Muscle of back (tissue), 13 donors: ENCODE measurements at places on chromosomes 11 and 22.

GRCh38 chr11:77967121-77967520 lies 27.3 kb downstream of the INTS4 start:
- DNase-seq, result no peak

DNA sequence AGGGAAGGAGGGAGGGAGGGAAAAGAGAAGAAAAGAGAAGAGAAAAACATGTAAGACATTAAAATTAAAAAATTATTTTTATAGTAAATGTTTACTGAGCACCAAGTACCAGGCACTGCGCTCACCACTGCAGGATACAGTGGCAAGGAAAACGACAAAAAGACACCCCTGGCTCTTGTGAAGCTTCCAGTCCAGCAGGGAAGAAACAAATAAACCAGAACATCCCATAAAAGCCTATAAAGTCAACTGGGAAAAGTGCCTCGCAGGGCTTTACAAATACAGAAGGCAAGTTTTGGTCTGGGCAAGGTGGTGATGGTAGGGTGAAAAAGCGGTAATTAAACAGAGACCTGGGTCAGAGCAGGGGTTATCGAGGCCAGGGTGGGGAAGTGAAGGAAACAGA lies 33.6 kb downstream of the LARGE1 start:
- no peak for DNase-seq

- no peak for DNase-seq
These were observed 38.1 kb downstream of the DIXDC1 start for GRCh38 chr11:111975076-111975806.

GRCh38 chr11:70788248-70789022 lies 390.1 kb downstream of the CTTN start:
- DNase-seq, result no peak

GRCh38 chr11:67466962-67467771 lies 1.9 kb downstream of the TMEM134 start:
- no peak for DNase-seq

DNA sequence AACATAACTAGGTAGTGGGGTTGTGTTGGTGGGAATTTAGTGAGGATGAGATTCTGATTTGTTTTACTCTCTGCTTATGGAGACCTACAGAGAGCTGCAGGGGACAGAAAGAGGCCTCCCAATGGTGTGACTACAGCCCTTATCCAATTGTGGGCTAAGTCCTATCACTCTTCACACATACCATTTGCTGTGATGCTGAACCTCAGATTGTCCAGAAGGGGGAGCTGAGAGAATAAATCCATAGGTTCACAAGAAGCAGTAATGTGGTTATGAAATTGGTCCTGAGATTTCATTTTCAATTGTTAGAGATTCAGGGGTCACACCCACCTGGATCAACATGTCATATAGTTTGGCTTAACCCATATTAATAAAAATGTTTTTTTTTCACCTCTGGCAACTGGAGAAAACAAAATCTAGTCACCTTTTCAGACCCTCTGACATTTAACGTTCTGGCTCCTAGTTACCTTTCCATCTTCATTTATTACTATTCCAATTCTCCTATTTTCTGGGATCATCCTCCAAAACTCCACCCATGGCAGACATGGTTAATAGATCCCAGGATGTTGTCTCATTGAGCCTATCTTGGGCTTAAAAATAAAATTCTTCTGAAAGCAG lies 53.3 kb upstream of the PTPN5 start:
- DNase-seq, result no peak

DNA sequence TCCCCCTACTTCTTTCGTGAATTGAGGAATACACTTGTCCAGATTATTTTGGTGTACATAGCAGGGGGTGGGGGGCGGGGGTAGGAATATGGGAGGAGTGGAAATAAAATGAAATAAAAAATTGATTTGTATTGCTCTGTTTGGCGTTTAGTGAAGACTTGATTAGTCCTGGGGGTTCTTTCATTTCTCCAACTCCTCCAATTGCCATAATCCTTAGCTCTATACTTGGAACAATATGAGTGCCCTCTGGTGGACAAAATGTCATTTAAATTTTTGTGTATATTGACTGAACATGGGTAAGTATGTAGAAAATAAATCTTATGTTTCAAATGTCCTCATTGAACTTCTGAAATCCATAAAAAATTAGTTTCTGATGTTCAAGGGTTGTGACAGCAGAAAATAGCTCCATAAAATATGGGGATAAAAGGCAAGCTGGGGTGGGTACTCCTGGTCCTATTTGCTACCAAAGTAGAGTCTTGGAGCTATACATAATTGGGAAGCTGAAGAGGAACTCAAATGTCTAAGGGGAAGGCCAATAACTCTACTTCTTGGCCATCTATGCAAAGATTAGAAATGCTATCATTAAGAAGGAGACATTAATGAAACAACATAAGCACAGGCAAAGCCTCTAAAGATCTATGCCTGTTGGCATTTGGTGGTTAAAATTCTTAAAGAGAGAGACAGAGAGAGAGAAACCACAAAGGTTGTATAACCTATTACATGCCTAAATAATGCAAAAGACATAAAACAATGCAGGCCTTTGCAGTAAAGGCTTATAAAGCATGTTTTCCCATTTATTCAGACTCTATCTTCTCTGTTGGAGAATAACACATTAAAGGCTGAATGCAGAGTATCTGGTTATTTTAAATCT lies 421.6 kb downstream of the METTL15 start:
- peak; percentile 48 for DNase-seq

DNA sequence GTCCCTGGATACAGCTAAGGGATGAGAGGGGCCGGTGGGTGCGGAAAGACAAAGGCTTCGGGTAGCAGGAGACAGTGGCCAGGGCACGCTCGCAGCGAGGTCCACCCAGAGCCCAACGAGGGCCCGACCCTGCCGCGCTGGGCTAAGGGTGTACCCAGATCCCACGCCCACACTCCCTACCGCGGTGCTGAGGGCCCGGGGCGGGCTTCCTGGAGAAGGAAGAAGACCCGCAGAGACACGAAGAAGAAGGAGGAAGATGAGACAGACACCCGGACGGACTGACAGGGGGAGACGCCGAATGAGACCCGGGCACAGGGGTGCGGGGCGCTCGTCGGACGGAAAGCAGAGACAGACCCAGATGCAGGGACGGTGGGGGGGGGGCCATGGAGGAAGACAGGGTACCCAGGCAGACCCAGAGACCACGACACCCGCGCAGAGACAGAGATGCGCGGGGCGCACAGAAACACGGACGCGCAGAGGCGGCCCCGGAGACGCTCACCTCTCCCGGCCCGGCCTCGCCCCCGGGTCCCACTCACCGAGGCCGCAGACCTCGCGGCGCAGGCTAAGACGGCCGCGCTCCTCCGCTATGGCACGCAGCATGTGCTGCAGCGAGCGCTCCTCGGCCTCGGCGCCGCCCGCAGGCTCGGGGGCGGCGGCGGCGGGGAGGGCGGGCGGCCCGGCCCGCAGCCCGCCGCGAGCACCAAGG lies 437 bp downstream of the KIAA0930 start:
- peak; percentile 63 for DNase-seq

DNA sequence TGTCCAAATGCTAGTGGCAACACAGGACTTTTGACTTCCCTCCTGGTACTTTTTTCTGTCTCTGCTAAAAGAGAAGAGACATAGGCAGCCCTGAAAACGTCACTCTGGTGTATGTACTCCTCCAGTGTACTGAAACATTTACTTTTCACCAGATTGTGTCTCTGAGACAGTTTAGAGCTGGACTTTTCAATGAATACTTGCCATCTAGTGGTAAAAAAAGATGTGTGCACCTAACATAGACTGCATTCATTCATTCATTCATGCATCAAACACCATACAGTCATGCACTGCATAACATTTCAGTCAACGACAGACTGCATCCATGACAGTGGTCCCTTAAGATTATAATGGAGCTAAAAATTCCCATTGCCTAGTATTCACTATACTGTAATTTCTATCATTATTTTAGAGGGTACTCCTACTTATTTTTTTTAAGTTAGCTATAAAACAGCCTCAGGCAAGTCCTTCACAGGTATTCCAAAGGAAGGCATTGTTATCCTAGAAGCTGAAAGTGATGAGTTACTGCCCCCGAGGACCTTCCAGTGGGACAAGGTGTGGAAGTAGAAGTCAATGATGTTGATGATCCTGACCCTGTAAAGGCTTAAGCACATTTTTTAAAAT lies 186.2 kb downstream of the SPON1 start:
- DNase-seq, result peak; percentile 19

DNA sequence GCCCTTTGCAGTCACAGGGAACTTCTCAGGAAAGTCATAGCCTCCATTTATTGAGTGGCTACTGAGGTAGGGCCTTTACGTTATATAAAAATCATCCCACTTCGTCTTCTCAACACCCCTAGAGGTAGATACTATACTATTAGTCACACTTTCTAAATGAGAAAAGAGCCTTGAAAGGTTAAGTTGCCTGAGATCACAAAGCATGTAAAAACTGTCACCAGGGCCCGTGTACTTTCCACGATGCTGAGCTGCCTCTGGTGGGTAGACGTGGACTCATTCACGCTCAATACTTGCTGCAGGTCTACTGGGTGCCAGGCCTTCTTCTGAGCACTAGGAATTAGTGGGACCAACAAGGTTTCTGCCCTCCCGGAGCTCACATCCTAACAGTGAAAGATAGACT lies 16.3 kb downstream of the CHRDL2 start:
- no peak for DNase-seq

DNA sequence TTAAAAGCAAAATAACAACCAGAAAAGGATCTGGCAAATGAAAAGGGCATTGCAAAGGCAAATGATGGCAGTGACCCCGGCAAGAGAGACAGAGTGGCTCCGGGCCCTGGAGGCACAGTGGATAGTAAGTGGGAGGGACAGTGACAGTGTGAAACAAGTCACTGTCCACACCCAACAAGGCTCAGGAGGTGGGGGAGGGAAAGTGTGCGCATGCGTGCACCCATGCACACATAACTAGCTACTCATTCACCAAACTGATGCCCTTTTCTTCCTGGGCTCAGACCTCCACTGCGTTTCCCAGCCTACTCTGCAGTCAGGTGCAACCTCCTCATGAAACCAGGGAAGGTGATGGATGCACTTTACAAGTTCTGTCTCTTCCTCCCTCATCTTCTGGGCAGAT lies 108.4 kb downstream of the SHANK2 start:
- no peak for DNase-seq

DNA sequence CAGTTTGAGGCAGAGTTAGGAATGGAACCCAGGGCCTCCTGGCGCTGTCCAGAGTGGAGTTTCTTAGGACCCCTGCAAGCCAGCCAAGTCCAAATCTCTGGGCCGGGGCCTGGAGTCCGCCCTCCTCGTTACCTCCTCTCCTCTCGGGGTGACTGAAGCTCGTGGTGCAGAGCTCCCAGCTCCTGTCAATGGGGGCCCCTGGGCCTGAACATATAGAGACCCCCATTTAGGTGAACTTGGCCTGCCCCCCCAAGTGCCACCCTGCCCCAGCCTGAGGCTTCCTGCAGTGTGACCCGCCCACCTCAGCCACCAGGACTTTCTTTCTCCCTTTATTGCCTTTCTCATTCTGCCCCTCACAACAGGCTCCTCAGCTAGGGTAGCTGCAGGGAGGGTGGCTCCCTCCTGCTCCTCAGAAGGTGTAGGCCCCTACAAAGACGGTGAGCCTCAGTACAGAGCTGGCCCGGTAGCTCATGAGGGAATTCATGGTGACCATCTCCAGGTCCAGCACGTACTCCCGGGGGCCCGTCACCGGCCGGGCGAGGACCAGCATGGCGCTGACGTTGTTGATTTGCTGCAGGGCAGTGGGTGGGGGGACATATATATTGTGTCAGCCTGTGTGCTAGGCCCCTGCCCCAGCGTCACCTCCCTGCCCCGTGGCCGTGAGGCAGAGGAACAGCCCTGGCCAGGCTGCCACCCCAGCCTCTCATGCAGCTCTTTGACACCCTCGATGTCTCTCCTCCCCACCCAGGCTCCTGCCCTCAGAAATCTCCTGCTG lies 5.9 kb downstream of the EFEMP2 start:
- DNase-seq, result no peak

DNA sequence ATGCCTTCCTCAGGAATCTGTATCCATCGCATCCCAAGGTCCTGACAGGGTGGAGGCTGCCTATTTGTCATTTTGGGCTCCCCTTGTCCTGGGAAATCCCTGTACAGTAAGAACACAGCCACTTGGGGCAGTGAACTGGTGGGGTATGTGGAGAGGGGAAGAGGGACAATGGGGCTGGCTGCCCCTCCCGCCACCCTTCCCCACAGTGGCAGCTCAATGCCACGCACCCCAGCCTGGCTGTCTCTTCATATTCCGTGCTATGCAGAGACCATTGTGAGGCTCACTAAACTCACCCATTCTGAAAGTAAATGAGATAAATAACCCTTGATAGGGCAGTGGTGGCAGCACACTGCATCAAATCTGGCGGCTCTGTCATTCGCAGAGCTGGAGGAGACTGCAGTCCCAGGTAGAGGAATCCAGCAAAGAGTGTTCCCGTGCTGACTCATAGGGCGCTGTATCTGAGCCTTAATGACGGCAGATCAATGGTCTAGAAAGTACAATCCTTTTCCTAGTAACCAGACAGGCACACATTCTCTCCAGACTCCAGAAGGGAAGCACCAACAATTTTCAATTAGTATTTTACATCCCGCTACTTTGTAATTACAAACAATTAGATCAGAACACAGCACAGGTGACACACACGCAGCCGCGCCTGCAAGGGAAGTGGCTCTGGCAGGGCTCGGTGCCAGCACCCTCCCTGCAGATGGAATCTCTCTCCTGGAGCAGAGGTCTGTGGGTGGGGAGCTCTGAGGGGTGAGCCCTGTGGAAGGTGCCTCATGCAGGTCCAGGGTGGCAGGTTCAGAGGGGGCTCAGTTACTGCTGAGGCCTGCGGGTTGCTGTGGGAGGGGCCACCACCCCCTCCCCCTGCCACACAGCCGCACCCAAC lies 167.9 kb upstream of the B3GAT1 start:
- DNase-seq, result no peak

DNA sequence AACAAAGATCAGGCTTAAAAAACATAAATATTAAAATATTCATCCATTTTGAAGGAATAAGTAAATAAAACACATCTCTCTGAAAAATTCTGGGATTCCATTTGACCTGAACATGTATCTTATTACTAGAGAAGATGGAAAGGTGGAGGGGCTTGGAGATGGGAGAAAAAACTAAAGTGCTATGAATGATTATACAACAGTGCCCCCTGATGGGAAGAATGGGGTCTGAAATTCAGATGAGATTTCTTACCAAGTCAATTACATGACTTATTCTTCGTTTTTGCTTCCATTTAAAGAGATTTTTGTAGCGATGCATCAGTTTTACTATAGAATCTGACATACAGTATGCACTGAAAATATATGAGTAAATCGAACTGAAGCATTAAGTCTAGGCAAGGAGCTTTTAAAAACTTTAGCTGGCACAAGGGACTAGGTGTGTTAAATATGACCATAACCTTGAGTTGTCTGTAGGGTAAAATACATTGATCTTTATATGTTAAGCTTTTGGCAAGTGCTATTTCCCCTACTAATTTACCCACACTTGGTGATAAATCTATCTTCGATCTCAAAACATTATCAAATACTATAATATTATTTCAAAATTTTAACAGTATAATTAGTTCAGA lies 718.8 kb downstream of the CNTN5 start:
- DNase-seq, result peak; percentile 43

- no peak for DNase-seq
These were observed 11.0 kb downstream of the CARS1 start for GRCh38 chr11:3046190-3046589.
